ENCODE measurements at places on chromosomes 5 and 9.

GRCh38 chr5:103035701-103036100 lies 84.2 kb downstream of the GIN1 start:
- DNase-seq: no peak

- DNase-seq: no peak
Measured at GRCh38 chr5:164300295-164300694, 794.9 kb downstream of the MAT2B start.

GRCh38 chr5:21910731-21911130 lies 942.4 kb downstream of the CDH12 start:
- DNase-seq: no peak

DNA sequence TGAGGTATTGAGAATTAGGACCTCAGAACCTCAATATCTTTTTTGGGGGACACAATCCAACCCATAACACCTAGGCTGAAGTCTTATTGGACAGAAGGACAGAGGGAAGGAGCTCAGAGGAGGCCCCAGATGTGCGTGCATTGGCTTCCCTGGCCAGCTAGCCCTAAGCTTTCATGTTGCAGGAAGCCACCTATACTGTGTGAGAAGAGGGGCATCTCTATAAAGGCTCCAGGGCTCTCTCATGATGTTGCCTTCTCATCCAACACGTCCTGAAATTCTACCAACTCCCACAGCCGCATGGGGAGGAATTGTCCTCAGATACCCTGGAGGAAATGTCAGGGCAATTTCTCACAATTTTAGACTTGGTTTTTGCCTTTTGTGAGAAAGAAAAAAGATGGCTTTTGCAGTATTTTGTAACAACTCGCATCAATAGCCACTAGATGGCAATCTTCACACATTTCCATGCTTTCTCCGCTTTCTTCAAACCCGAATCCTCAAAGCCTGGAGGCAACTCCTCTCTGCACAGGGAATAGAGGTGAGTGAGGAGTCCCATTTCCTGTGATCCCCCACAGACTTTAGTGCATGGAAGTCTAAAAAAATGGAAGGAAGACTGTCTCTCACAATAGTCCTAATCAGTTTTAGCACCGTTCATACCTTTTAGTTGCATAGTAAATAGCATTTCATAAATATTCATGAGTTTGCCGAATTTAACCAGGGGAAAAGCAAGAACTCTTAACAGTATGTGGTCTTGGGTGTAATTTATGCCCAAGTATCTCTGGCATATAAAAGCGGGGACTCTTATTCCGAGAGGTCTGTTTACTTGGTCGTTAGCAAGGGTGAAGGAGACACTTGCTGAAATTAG lies 7.4 kb upstream of the PPP3R2 start:
- peak; percentile 31 for DNase-seq

GRCh38 chr5:73654819-73655318 lies 28.9 kb downstream of the ARHGEF28 start:
- no peak for DNase-seq

DNA sequence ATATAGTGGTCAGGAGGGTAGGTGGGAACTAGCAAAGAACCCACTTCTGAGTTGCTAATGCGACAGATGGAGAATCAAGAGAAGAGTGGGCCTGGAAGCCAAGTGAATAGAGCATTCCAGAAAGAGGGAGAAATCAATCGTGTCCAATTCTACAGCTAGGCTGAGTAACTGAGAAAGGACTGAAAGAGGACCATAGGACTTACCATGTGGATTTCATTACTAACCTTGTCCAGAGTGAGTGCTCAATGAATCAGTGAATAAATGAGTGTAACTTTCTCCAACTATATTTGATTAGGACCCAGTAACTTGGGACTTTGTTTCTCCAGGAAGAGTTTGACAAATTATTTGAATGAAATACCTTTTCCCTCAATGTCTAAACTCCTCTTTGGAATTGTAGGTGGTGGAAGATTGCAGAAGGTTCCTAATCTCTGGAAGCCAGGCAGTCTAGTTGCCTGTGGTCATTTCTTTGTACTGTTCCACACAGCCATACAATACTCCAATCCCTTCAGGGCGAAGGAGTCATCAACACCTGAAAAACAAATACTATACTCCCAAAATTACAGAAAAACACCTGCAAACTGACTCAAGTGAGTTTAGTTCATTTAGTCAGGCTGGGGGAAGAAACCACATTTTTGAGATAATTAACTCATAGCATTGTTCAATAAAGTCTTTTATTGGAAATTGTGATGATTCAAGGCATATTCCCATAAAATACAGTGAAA lies 2.6 kb upstream of the F2RL1 start:
- no peak for DNase-seq

DNA sequence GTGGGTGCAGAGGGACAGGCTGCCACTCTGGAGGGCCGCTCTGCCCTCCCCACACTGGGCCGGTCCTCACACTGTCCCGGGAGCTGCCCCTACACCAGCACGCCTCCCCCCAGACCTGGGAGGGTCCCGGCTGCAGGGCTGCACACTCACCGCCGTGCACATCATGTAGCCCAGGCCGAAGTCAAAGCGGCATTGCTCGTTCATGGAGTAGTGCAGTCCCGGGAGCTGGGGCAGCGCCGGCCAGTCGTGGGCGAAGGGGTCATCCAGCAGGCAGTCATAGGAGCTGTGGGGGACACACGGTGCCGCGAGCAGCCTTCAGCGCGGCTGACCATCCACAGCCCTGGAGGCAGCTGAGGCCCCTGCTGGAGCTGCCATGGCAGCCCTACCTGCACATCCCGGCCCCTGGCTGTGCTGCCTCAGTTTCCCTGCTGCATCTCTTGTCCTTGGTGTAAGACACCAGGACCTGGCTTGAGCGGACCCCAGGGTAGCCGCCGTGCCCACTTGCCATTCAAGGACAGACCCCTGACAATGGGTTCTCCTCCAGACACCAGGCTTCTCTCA lies 93.2 kb downstream of the ZNF354C start:
- no peak for DNase-seq

DNA sequence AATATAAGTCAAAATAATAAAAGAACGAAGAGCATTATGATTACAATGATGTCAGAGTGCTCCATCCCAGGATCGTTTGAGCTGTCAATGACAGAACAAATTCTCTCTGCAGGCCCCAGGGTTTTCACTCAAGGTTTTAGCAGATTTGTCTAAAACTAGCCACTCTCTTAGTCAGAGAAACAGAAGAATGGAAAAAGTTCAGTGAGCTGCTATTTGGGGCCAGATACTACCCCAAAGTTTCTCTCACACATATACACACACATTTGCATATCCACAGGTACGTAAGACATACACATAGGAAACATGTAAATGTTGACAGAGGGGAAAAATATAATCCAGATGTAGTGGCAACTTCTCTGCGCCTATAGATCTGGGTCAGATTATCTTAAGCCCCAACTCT lies 76.3 kb upstream of the SEMA6A start:
- DNase-seq: no peak

- DNase-seq: no peak
Measured at GRCh38 chr9:37342493-37342892, 80.0 kb upstream of the GRHPR start.

DNA sequence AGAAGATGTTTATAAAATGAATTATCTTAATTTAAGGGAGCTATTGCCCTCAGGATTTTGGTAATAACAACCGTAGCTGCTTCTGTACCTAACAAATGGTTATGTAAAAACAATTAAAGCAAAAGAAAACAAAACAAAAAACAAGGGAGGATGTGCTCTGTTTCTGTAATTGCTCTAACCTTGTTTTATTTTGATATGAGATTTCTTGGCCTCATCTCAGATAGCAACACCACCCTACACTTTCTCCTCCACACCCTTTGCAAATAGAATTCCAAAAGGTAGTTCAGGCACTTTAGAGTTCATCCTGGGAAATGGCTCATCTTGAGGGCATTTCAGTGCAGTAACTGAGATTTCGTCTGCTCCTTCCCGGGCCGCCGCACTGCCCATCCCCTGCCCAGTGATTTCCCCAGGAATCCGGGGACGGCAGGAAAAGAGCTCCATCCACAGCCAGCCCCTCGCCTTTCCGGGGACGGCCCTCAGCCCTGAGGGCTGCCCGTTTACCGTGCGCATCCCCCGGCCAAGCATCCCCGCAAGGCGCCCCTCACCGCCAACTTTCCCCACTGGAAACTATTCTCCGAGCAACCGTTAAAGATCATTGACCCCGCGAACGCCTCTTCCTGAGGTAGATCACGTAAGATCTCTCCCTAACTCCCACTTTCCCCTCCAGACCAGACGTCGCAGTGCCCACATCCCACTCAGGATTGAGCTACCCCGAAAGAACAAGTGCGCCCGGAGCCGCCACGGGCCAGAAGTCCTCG lies 1.2 kb downstream of the FNBP1 start:
- DNase-seq: no peak

DNA sequence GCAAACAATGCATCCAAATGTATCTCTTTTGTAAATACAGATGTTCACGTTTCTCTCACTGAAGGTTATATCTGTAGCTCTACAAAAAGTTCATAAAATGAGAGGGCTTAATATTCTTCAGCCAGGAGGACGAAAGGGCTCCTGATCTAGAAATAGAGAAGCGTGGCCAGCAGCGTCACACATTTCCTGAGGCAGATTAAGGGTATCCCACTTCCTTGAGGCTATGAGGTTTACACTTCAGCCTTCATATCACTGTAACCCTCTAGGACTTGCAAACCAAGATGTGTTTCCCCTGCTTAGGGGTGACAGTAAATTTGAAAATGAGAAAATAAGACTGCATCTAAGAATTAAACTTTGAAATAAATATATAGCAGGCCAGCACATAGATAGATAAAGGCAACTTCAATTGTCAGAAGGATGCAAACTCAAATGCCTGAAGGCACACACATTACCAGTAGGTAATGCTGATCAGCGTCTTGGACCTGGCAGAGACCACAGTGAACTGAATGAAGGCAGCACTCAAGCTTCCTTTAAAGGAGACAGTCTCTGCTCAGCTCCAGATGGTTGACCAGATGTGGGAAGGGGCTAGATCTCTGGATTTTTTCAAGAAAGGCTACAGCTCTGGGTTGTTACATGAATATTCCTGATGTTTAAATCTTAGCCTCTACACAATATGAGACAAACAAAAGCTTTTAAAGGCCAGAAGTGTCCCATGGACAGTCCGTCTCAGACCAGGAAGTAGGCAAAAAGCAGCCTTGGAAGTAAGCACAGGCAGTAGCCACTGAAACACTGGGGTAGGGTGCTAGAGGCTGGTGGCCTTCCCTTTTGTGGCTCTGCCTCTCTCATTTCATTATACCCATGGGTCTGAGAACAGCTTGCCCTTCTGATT lies 197.7 kb downstream of the MCTP1 start:
- DNase-seq: no peak

GRCh38 chr5:107813559-107813958 lies 142.8 kb upstream of the EFNA5 start:
- DNase-seq: no peak

GRCh38 chr5:105812304-105812703 lies 1858.4 kb downstream of the EFNA5 start:
- DNase-seq: no peak

DNA sequence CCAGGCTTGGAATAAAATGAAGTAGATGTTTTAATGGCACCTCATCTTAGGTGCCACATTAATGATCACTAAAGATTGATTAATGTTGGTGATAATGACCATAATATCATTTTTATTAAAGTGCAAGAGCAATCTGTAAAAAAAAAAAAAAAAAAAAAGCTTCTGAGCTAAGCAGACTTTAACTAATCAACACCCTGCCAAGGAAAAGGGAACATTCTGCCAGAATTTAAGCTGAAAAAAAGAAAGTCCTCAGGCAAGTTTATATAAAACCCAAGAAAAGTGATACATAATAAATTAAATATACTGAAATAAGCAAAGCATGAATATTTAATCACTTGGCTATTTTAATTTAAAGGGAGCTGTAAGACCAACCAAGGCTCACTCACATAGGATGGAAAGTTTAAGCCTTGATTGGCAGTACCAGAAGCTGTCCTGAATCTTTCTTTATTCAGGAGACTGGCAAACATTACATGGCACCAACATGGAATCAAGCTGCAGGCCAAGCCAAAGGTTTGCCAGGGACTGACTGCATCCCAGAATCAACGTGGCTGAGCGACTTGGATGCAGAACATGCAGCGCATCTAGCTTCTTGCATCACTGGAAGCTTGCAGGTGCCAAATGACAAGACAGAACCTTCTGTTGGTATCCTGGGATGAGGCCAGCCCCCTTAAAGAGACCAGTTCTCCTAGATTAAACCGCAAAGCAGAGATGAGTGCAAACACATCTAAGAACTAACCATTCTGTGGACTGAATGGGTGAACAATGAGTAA lies 413.6 kb downstream of the ENC1 start:
- no peak for DNase-seq

DNA sequence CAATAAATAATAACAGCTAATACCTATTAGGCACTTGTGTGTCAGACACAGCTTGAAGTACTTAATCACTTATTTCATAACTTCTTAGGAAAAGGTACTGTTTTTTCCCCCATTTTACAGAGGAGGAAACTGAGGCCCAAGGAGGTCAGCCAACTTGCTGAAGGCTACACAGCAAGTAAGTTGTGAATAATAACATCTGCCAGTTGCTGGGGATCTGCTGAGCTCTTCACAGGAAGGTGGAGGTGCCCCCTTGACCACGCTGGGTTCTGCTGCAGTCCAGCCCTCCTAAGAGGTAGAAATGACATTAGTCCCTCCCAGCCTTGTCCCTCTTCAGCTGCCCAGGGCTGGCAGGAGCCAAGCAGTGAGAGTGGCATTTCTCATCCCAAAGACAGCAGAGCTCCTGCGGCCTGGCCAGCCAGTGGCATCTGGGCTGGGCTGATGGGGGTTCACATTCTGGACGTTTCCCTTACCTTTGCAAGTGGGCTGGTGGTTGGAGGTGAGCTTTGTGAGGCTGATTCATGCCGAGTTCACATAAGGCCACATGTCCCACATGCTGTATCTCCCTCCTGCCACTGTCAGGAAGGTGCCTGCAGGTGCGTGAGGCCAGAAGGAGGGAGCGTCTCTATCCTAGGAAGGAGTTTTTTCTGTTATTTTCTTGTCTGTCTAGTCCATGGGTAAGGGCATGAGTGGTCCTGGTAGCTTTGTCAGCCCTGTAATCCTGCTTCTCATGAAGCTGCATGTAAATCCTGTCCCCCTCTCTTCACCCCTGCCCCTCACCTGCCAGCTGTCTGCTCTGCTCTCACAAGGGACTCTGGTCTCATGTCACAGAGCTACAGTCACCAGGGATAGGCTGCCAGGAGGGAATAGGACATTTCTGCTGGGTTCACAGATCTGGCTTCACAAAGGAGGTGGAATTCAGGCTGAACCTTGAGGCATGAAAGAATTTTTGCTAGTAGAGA lies 171.7 kb downstream of the MACROH2A1 start:
- no peak for DNase-seq

DNA sequence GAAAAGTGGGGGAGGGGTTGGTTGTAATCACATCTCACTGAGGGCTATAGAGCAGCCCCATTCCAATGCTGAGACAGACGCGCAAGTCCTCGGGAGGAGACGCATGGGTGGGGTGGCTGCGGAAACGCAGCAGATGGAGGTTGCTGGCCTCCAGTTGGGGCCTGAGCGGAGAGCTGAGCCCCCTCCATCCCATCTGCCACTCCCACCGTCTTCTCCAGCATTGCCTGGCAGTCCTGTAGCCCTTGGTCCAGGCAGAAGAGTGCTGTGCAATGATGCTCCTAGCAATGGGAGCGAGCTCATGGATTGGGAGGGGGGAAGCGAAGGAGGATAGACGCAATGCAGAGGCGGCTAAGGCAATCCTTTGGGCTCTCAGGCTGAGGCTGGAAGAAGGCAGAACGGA lies 79.4 kb upstream of the GLRA1 start:
- DNase-seq: no peak
